ENCODE measurements at places on chromosomes 12 and 14.

DNA sequence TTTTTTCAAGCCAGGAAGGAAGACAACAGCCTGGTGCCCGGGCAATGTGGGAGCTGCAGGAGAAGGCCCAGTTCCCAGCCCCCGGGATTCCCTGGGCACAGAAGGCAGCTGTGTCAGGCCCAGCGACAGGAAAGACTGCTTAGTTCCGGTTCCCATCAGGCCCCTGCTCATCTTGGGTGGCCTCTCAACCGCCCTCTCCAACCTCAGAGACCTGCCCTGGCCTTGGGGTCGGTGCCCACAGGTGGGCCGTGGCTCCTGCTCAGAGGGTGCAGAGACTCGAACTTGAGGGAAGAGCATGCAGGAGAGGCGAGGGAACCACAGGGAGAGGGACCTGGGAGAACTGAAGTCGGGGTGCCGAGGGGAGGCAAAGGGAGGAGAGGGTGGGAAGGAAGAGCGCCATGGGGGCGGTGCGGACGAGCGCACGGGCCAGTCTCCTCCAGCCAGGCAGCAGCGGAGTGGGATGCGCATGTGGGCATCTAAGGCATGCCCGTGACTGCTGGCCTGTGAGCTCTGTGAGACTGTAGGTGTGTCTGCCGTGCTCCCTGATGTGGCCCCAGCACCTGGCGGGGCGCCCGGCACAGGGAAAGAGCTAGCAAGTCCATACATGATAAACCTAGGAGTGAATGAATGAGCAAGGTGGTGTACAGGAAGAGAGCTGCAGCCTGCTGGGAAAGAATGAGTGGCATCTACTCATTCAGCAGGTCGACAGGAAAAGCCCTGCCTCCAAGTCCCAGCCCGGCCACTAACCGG lies 42.7 kb downstream of the SSH1 start:
- DNase-seq, result no peak

GRCh38 chr12:127025545-127025944 lies 1241.4 kb upstream of the TMEM132C start:
- DNase-seq, result no peak

DNA sequence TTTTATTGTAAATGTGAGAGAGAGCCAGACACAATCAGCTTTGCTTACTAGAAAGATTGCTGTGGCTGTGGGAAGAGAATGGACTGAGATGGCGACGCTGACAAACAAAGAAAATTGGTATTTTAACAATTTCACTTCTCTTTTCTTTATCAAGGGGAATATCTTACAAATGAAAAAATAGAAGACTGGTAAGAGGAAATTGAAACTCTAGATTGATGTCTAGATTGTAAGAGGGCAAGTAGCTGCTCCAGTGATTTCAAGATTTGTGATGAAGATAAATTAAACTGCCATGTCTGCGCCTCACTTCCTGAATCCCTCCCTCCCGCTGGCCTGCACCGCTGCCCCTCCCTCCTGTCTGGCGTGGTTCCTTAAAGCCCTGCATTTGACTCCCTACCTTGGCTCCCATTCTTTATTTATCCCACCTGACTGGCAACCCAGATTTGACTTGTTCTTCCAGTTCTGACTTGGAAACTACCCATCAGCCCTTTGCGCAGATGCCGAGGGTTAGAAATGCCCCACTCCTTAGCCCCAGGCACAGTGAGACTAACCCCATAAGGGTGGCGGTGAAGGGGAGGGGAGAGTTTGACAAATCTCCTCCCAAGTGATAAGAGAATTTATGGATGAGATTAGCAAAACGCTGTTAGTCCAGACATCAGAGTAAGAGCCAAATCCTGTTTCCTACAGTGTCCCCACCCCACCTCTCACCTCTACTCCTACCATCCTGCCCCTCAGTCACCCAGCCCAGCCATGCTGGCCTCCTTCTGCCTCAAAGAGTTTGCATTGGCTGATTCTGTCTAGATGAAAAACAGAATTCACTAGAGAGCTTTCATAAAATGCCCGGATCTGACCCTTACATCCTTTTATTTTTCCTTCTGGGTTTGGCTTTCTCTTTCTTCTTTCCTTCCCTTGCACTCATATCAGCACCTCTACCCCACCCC lies 125.3 kb upstream of the ATF7IP start:
- no peak for DNase-seq

DNA sequence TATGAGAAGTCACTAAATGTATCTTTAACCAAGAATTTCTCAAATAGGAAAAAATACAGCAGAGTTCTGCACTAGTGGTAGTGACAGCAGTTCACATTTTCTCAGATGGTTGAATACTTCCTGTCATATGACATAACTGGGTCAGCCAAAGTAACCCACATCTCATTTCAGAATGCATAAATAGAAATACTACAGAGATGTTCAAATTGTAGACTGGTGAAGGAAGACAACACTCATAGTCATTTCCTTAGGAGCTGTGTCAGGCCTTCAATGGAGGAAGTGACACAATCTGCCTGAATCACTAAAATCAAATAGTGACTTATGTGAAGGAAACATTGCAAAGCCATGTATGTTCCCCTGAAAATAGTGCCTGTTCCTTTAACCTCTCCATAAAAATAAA lies 32.4 kb downstream of the FERMT2 start:
- DNase-seq, result peak; percentile 48

GRCh38 chr12:26830783-26831551 lies 2.0 kb downstream of the ITPR2 start:
- no peak for DNase-seq
